ENCODE measurements at places on chromosomes 4 and X. TPM values are rescaled to one million over a fixed set of nuclear protein-coding genes. Genes with fewer than 3 reads are reported as not detected.

FANCB gene
- 7.9 TPM for total RNA-seq

PPAT gene
- 17.5 TPM for total RNA-seq

CFAP299 gene
- total RNA-seq = 4.3 TPM

CTAG2 gene
- total RNA-seq = not detected

ZNF518B gene
- total RNA-seq = 79.4 TPM

HAUS7 gene
- total RNA-seq = 24.6 TPM

RTL5 gene
- 12.4 TPM for total RNA-seq

TGIF2LX gene
- total RNA-seq = not detected

IGSF1 gene
- total RNA-seq = 8.0 TPM

TMPRSS11A gene
- total RNA-seq = 0.33 TPM

MAGEA8 gene
- total RNA-seq = not detected

SUPT20HL1 gene
- not detected for total RNA-seq

ANXA10 gene
- total RNA-seq = not detected

TMPRSS11F gene
- not detected for total RNA-seq

TRIM60 gene
- not detected for total RNA-seq

HTR2C gene
- 0.49 TPM for total RNA-seq

TKTL2 gene
- 0.33 TPM for total RNA-seq

RPGR gene
- total RNA-seq = 34.3 TPM

PAK3 gene
- 31.3 TPM for total RNA-seq

CLCN4 gene
- 53.7 TPM for total RNA-seq

BMPR1B gene
- total RNA-seq = 13.0 TPM

CXCL13 gene
- 0.66 TPM for total RNA-seq

SAGE1 gene
- total RNA-seq = not detected

F8A1 gene
- 3.1 TPM for total RNA-seq

MAOB gene
- total RNA-seq = 4.5 TPM

OPN1MW gene
- total RNA-seq = 19.4 TPM

ZAR1 gene
- total RNA-seq = 0.44 TPM

NALF2 gene
- 1.5 TPM for total RNA-seq

NLGN3 gene
- total RNA-seq = 20.5 TPM

GPR50 gene
- total RNA-seq = not detected

WDR17 gene
- total RNA-seq = 37.8 TPM

HTN1 gene
- total RNA-seq = not detected

FAM133A gene
- 1.4 TPM for total RNA-seq

RTL9 gene
- total RNA-seq = 1.2 TPM

PAGE4 gene
- total RNA-seq = not detected

COL4A6 gene
- 21.6 TPM for total RNA-seq

DDIT4L gene
- total RNA-seq = 8.5 TPM

MRFAP1L1 gene
- total RNA-seq = 115 TPM

CCNQ gene
- 15.9 TPM for total RNA-seq

PPP4R3C gene
- total RNA-seq = not detected

KLKB1 gene
- total RNA-seq = 2.1 TPM

GABRQ gene
- 1.6 TPM for total RNA-seq

AFM gene
- not detected for total RNA-seq

ADGRG4 gene
- not detected for total RNA-seq

YTHDC1 gene
- 175 TPM for total RNA-seq

TMPRSS11E gene
- total RNA-seq = not detected

VSIG1 gene
- 0.33 TPM for total RNA-seq

FRG2 gene
- total RNA-seq = not detected

RHOXF1 gene
- total RNA-seq = not detected

MAGEE2 gene
- 1.5 TPM for total RNA-seq

GLUD2 gene
- total RNA-seq = 3.7 TPM

DNAAF6 gene
- not detected for total RNA-seq

FGF5 gene
- total RNA-seq = 0.16 TPM

TMPRSS11B gene
- total RNA-seq = 0.44 TPM
